Hepatic stellate cell (primary cell): ENCODE measurements at places on chromosomes 13 and 19.

GRCh38 chr19:45476304-45476703, 8.5 kb downstream of the FOSB start:
- DNase-seq: no peak

- DNase-seq: no peak
These were observed 5.8 kb downstream of the MISP3 start for GRCh38 chr19:14078411-14078810.

GRCh38 chr19:36685835-36686234, 1.6 kb upstream of the ZNF567 start:
- no peak for DNase-seq

- DNase-seq: no peak
These were observed 3.8 kb downstream of the TNNI3 start for GRCh38 chr19:55153652-55154264.

DNA sequence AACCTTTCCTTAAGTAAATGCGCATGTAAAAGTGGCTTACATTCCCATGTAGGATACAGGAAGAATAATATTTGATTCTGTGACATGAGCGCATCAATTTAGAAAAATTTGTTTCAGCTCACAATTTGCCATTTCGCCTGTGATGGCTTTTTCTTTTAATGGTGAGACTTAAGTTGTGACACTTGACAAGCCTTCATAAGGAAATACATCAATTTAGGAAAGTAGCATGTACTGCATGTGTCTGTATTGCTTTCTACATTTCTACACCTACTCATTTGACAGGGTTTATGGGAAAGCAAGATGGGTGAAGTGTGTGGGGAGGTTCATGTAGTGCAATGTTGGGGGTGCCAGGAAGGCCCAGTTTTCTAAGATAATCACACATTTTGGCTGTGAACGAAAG, 12.1 kb upstream of the SCEL start:
- no peak for DNase-seq

GRCh38 chr13:97242755-97243497, 20.8 kb downstream of the MBNL2 start:
- DNase-seq: no peak

DNA sequence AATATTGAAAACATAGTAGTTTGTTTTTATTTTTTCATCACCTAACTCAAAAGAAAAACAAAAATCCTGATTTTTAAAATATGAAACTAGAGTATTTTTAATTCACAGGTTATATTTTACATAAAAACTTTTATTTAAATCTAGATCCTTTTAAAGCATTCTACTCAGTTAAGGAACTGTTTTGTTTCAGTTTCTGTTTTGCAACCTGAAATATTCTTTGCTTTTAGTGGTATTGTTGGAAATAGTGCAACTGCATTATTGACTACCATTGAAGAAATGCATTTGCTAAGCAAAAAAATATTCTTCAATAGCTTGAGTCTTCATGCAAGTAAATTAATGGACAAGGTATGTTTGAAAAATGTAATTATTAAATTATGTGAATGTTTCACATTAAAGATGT, 43.8 kb downstream of the COG6 start:
- no peak for DNase-seq

DNA sequence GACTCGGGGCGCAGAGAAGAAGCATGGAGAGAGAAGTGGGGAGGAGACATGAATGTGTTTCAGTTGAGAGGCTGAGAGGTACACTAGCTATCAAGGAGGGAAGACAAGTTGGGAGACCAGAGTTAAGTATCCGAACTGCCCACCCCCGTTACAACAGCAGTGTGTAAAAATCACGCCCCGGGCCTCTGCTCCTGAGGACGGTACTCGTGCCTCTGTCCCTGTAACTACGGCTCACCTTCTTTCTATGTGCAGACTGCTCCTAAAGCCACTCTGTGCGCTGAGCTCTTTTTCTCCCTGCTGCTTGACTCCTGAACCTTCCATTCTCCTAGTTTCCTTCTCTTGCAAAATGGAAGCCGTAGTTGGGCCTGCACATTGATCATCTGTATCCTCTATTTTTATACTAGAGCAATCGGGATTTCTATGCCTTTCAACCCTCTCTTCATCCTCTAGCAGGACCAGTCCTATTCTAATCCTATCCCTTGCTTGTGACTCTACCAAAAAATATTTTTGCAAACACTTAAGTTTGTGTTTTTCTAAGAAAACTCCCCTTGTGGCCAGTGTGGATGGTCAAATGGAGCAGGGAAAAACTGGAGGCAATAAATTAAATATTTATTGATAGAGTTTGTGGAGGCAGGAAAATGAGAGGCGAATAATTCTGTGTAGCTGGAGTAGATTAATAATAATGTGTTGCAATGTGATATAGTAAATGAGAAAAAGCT, 569 bp downstream of the POLR1D start:
- DNase-seq: no peak

- no peak for DNase-seq
These were observed 941.3 kb upstream of the PCDH20 start for GRCh38 chr13:62356977-62357376.

DNA sequence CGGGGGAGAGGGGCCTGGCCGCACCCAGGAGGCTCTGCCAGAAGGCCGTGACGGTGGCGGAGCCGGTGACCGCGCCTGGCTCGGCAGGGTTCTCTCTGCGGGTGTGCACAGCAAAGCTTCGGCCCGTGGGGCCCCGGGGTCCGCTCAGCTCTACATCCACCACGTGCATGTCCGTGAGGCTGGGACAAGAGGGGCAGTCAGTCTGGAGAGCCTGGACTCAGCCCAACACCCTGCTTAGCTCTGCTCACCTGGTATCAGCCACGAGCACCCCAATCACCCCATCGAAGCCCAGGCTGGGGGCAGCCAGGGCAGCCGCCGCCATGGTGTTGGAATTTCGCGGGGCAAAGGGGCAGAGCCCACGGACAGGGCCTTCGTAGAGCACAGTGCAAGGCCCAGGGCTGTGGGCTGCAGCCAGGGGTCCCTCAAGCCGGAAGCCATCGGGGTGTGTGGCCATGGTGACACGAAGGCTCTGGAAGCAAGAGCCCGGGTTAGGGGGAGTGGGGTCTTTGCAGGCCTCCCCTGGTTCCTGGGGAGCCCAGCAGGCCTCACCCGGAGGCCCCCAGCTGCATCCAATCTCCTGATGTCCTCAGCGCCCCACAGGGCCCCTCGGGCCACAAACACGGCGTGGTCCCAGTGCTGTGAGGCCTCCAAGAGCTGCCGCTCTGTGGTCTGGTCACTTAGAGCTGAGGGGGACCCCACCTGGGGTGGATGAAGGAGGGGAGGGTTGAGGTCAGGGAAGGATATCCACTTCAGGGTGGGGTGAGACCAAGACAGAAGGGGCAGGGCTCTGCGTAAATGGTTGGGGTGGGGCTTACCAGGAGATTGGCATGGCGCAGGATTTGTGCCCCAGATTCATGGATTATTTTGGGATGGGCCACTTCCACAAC, 1.4 kb downstream of the ASPDH start:
- no peak for DNase-seq

- no peak for DNase-seq
These were observed 15.0 kb downstream of the GPATCH1 start for GRCh38 chr19:33096005-33096404.

GRCh38 chr19:17294051-17294891, 9.0 kb downstream of the ABHD8 start:
- no peak for DNase-seq

GRCh38 chr13:111470933-111471332, 150.5 kb downstream of the TEX29 start:
- DNase-seq: no peak

DNA sequence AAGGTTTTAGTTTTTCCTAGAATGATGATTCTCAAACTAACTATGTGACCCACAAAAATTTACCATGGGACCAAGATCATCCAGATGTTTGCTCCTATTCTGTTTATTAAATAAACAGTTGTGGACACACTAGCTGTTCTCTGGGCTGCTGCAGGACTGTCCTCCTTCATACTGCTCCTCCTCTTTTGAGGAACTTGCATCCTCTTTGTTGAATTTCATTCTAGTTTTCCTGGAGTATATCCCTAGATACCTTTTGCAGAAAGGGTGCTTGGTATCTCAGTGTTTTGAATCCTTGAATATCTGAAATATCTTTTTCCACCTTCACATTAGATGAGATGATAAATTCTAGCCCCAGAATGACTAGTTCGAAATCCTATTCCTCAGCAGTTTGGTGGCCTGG, 24.1 kb downstream of the VASP start:
- no peak for DNase-seq

DNA sequence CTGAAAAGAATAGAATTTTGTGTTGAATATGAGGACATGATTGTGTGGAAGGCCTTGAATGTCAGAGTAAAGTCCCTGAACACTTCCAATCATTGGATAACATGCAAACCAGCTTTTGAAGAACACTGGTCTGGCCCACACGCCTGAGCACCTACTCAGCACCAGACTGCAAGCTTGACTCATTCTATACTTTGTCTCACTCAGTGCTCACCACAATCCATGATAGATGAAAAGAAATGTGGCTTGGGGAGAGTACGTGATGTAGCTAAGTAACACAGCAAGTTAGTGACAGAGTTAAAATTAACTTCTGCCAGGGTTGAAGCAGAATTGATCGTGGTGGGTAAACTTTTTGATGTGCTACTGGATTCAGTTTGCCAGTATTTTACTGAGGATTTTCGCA, 12.0 kb downstream of the DLEU7 start:
- DNase-seq: no peak

DNA sequence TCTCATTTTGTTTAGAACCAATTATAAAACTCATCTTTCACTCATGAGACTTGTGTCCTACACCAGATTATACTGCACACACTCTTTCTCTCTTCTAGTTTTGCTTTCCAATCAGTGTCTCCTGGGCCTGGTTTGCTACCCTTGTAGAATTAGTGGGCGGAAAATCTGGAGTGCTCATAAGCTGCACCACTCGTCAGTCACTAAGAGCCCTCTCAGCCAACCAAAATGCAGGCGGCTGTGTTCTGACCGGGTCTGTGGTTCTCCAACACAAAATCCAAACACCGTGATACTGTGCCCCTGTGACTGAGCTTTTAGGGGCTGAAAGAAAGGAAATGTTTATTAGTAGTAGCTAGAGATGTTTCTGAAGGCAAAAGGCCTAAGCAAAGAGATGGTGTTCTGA, 83.7 kb upstream of the OBI1 start:
- DNase-seq: no peak

DNA sequence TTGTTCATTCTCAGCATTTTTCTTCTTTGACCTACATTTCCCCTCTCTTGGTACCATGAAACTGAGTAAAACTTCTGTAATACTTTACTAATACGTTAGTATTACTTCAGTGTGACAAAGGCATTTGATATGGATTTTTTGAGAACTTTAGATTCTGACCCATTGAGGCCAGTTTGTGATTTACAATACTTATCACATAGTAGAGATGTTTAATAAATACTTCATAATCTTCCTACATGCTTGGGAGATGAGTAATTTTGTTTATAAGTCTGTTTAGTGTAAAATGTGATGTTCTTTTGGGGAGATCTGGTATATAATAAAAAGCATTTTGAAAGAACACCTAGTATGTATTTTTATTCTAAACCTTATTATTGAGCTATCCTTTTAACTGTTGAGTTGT, 29.7 kb downstream of the GTF2F2 start:
- DNase-seq: no peak

DNA sequence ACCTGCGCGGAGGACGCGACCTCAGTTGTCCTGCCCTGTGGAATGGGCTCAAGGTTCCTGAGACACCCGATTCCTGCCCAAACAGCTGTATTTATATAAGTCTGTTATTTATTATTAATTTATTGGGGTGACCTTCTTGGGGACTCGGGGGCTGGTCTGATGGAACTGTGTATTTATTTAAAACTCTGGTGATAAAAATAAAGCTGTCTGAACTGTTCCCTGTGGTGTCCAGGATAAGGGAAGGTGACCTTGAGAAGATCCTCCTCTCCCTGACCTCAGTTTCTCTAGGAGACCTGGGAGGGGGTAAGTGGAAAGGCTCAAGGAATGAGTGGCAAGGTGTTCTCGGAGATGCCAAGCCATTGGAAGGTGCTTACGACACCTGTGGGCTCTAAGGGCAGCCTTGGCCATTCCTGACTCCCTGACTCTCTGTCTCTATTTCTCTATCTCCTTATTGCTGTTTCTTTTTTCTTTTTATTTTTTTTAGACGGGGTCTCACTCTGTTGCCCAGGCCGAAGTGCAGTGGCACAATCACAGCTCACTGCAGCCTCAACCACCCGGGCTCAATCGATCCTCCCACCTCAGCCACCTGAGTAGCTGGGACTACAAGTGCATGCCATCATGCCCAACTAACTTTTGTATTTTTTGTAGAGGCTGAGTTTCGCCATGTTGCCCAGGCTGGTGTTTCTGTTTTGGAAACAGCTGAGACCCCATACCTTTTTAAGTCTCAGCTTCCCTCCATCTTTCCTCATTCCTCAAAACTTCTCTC, 3.2 kb downstream of the GDF15 start:
- DNase-seq: no peak

DNA sequence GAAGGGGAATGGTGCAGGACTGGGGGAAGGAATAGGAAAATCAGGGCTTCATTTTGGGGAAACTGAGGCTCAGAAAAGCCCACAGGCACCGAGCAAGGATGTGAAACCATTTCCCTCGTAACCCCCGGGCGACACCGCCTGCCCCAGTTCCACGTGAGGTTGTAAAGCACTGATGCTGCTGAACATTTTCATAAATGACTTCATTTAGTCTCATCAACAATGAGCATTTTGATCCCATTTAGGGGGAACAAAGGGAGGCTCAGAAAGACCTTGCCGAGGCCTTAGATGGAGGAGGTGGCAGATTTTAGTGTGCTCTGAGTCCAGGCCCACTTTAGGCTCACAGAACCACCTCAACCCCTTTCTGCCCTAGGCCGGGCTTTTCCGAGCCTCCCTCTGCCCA, 20.5 kb upstream of the FBXO27 start:
- no peak for DNase-seq

DNA sequence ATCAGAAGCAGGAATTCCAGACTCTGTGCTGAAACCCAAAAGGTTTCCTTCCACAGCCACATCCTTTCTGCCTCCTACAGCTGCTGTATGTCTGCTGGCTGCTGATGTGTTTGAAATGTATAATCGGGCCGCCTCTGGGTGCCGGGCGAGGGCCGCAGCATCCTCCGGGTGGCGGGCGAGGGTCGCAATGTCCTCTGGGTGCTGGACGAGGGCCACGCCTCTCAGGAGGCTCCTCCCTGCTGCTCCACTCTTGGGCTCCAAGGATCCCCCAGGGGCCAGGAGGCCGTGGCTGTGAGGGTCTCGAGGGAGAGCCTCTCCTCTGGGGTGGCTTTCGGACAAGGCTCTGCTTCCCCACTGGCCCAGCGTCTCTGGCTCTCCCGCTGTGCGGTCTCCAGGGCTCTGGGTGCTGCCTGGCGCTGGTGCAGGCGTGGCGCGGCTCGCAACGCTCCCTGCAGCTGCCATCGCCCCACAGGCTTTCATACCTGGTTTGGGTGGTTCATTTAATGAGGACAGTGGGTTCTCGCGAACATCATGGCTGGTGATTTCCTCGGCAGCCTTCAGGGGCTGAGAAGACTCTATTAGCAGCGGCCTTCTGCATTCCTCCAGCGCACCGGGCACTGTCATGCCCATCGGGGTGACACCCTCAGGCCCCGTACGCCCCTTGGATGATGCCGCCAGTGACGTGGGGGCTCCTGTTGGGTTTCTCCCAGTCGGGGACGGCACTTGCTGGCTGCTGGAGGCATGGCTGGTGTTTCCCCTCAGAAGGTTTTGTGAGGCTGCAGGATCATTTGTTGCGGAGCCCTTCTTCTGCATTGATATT, 41.8 kb upstream of the GRTP1 start:
- no peak for DNase-seq

GRCh38 chr19:49887037-49887664, 9.5 kb downstream of the IL4I1 start:
- DNase-seq: no peak

GRCh38 chr13:49246850-49247642, 679 bp upstream of the CDADC1 start:
- no peak for DNase-seq
